Left forelimb (tissue), 1 donor: ENCODE measurements at places on chromosomes 3 and 15.
A peak's percentile ranks its signal among the peaks of the same experiment; 100 is the strongest.

- DNase-seq = no peak
Measured at GRCh38 chr3:118936811-118937210, 97.8 kb downstream of the IGSF11 start.

GRCh38 chr3:190739641-190740185 is 122.8 kb downstream of the GMNC start:
- no peak for DNase-seq

GRCh38 chr15:35289024-35289617 is 204.0 kb upstream of the NANOGP8 start:
- DNase-seq = no peak

DNA sequence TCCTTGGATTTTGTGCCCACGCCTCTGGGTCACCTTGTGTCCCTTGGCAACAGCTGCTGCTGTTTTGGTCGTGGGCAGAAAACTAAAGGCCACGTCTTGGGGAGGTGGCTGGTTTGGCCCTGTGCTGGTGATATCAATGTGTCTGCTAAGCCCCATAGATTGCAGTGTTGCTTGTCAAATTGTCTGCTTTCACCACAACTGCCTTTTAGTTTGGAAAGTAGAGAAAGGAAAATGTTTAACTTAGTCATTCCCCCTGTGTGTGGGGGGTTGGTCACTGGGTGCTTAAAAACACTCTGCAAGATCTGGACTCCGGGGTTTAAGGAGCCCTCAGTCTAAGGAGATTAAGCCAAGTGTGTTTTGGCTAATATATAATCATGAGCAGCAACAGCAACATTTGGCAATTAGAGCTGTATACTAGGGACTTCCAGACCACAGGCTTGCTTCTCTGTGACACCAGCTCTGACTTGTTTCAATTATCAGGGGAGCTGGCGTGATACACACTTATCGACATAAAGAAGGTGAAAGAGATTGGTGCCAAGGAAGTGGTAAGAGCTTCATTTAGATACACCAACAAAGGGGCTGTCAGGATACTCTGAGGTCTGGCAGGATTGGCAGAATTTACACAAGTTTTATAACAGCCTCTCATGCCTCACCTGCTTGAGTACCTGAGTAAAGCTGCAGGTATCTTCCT is 3.5 kb downstream of the SMAD3 start:
- no peak for DNase-seq

- DNase-seq = no peak
Measured at GRCh38 chr3:129582799-129583198, 23.7 kb downstream of the PLXND1 start.

DNA sequence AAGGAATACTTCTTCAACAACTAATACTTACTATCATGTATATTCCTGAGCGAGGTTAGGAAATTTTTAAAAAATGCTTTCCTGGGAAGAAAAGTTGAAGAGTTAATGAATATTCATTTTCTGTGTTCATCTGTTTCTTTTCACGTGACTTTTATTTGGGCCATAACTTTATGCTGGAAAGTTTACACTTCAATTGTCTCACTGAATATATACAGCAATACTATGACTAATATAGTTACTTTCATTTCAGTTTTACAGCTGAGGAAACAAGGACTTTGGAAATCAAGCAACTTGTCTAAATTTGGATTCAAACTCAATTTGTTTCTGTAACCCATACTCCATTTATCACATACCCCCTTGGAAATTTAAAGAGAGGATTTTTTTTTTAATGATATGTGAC is 894.2 kb downstream of the ROBO1 start:
- DNase-seq = no peak

GRCh38 chr3:151156618-151157216 is 46.3 kb downstream of the GPR171 start:
- no peak for DNase-seq

DNA sequence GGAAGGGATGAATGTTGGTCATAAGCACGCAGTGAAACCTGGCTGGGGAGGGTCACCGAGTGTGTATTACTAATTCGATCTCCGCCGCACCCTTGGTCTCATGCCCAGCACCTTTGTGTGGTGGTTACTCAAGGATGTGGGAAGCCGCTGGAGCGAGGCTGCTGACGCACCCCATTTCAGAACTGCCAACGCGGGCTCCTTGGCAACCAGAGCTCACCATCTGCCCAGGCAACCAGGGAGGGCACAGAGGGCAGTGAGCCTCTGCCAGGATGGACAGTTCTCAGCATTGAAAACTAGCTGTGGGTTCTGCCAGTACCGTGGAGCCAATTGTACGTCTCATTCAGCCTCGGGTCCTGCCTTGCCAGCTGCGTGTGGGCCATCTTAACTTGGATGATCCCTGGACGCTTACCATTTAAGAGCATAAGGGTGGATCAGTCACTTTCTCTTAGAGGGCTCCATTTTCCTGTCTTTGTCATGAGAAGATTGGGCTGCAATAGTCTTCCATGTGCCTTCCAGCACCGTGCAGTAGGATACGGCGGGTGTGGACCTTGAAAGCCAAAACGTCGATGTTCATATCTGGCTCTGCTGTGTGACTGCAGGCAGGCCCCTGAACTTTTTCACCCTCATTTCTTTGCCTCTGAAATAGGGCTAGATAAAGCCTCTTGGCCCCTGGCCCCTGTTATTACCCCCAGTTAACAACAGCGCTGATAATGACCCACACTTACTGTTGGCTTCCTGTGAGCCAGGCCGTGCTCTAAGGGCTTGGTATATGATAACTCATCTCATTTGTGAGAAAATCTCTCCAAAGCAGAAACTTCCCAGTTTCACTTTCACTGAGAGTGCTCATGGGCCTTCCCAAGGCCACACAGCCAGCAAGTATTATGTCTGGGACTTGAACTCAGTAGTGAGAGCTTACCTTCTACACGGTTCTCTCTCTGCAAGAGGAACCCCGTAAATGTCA is 238.8 kb downstream of the OPA1 start:
- DNase-seq = no peak

- peak; percentile 48 for DNase-seq
Measured at GRCh38 chr15:67181221-67181639, 73.2 kb downstream of the AAGAB start.
